COLO829 (cell line): ENCODE measurements at places on chromosomes 12 and 14.

DNA sequence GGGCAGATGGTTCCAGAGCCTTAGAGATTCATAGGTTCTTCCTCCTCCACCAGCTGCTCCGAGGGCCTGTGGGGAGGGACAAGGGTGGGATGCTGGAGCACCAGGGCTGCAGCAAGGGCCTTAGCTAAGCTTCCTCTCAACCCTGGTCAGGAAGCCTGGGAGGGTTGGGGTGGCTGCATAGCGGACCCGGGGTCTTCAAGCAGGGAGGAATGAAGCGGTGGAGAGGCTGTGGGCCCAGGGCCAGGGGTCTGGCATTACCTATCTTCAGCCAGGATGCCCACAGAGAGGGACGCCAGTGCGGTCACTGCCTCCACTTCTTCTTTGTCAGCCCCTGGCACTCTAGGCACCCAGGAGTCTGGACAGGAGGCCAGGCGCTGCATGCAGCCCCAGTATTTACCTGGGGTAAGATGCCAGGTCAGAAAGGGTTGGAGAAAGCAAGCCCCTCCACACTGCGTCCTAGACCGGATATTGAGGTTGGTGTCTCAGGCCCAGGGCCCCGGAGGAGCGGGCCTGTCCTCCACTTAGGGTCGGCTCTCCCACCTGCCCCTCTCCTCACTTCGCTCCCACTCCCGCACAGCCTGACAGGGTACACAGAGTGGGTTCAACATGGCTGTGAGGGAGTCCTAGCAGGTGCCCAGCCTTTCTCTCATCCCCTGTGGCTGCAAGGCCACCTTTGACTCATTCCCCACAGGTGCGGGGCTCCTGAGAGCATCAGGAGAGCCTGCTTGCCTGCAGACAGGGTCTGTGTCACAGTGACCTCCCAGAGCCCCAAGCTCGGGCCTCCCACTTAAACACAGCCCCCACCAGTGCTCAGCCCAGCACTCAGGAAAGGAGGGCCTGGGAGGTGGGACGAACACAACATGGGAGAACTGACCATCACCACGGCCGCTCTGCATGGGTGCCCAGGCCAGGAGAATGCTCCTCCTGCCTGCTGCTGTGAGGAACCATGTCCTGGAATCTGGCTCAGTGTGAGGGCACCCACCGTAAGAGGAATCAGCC is 11.1 kb downstream of the SLC48A1 start:
- no peak for DNase-seq

DNA sequence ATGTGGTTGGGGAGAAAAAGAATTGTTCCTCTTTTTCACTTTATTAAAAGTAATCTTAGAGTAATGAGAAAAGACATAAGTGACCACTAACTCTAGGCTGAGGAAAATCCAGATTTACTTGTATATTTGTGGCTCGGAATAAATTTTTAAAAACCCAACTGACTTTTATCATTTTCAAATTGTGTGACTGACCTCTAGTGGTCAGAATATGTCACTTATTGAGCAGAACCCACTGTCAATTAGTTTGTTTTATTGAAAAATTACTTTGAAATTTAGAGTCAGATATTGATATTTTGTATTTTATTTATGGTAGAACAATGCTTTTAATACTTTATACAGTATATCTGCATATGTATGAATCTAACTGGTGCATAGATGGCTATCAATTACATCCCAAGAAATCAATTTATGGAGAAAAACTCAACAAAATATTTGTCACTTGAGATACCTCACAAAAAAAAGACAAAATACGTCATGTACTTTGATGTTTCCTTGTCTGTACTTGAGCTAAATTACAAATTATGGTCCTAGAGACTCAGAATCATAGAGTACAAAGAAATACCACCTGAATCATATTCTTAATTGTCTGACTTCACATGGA is 229.4 kb downstream of the CNTN1 start:
- DNase-seq: peak; percentile 17

DNA sequence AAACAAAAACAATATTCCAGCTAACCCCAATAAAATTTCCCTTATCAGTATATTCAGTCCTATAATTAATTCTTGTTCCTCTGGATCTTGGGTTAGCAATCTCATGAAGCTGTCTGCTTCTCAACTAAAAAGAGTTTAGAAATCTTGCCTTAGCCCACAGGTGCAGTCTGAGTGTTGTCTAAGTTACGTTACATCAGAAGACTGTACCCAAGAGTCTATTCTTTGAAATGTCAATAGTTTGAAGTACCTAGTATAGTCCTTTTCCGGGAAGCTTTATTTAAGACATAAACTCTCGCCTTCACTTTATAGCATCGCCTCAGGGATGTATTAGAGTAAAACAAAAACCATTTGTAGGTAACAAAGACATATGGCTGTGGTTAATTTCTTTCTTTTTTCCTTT is 465.1 kb downstream of the FUT8 start:
- no peak for DNase-seq

- DNase-seq: no peak
These were observed 114.4 kb downstream of the SPTSSA start for GRCh38 chr14:34347683-34348082.

DNA sequence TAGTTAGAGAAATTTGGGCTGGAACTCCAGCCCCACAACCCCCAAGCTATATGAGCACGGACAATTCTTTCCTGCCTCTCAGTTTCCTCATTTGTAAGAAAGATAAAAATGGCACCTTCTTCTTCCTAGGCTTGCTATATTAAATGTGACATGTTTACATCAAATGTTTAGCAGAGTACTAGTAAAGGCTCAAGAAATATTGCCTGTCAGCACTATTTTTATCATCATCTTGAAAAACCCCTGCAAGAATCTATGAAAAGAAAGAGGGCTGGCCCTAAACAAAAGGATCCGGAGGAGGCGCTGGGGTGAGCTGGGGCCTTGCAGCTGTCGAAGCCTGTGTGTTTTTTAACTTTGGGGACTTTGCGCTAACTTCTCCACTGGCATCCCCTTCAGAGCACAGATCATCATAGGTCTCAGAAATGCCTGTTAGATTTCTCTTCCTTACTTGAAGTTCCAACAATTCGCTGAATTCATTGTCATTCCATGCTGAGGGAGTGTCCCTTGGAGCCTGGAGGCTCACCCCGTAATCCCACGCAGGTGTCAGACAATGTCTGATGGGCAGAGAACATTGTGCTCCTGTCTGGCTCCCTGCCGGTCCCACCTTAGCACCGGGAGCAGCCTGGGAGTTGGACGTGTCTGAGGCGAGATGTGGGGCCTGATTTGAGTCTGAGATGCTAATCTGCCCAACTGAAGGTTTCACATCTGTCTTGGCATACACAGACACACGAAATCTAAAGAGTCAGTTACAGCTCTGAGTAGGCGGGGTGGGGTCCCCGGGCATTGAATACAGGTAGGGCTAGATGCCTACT is 206.8 kb downstream of the NUAK1 start:
- DNase-seq: no peak

- no peak for DNase-seq
These were observed 337.5 kb upstream of the PDE3A start for GRCh38 chr12:20030826-20031225.

DNA sequence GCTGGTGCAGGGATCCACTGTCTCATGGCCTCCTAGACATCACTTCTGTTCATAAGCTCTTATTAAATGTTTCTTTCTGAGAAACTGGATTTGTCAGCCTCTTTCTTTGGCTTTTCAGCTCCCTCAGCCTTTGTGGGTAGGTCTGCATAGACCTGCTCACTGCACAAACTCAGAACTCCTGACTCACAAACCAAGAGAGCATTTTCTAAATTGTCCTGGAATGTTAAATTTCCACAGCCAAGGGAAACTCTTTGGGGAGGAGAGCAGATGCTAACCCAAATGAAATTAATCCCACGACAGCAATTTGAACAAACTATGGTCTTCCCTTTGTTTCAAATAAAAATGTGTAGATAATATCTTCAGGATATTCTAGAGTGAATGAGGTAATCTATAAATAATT is 19.5 kb upstream of the CERS5 start:
- DNase-seq: no peak

GRCh38 chr12:114835031-114835430 is 151.1 kb upstream of the TBX3 start:
- DNase-seq: no peak

DNA sequence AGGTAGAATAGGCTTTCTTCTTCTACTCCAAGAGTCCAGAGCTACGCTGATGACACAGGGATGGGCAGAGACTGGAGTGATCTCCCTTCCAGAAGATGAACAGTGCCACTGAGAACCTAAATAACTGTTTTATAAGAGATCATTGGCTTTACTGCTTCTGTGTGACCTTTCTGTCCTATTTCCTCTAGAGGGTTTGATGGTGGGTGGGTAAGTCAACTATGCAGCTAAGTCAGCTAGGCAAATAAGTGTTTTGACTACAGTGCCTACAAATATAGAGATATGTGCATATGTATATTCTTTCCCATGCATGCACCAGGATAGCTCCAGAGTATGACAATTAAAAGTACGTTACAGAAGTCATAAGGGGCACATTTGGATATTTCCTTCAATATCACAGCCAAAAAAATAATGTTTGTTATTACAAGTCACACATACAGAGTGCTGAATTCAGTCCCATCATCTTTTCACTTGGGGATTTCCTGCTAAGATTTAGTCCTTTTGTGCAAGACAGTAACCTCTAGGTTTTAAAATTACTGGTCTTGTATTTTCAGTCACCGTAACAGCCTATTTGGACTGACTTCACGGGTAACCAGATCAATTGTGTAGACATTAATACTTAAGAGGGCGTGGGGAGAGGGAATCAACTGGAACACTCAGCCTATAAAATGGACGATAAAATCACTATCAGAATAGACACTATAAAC is 412.6 kb upstream of the SOX5 start:
- no peak for DNase-seq

GRCh38 chr14:53509276-53510244 is 356.4 kb upstream of the DDHD1 start:
- DNase-seq: no peak

- no peak for DNase-seq
These were observed 4.6 kb upstream of the LRRC23 start for GRCh38 chr12:6899837-6900519.

DNA sequence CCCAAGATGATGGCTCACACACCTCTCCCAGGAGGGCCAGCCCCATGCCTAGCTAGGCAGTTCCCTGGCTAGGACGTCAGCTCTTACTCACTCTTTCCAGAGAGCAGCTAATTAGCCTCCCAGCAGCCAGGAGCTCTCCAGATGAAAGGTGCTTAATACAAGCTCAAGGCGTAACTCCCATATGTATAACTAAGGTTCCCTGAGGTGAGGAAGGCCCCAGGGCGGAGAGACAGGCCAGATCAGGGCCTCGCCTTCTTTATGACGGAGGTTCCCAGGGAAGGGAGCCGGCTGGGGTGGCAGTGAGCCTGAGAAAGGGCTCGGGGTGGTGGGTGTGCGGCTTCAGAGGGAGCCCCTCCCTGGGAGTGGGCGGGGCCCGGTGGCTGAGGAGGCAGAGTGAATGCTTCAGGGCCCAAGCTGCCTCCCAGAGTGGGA is 26.4 kb upstream of the ZFP36L1 start:
- DNase-seq: no peak

DNA sequence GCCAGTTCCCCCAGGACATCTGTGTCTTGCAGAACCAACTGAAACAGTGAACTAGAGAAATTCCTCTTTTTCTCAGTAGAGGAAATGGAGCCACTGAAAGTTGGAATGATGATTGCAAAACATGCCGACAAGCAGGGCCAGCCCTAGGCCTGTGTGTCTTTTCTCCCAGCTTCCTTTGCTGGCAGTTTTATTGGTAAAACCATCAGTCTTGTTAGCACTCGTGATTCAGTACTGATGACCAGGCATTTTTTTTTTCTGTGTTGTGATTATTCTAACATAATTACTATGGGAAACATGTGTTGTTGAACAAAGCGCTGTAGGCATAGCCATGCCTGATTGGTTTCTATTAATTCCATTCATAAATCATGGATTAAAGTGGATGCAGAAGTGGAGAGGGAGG is 620.7 kb downstream of the AACS start:
- no peak for DNase-seq

DNA sequence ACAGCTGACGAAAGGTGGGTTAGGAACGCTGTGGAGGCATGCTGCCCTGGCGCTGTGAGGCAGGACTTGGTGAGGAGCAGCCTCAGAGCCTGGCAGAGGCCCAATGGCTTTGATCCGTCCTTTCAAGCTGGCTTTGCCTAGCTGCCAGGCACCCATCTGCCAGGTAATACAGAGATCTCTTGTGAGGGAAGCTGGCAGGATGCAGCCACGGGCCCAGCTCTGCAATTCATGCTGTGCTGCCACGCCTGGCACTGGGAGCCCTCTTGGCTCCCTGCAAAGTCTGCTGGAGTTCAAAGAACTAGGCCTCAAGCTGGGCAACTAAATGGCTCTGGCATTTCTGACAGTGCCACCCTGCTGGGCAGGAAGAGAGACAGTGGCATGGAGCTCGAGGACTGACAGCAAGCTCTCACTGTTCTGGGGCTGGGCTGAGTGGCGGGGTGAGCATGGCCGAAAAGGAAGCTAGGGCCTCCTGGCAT is 18.7 kb downstream of the IQSEC3 start:
- no peak for DNase-seq

DNA sequence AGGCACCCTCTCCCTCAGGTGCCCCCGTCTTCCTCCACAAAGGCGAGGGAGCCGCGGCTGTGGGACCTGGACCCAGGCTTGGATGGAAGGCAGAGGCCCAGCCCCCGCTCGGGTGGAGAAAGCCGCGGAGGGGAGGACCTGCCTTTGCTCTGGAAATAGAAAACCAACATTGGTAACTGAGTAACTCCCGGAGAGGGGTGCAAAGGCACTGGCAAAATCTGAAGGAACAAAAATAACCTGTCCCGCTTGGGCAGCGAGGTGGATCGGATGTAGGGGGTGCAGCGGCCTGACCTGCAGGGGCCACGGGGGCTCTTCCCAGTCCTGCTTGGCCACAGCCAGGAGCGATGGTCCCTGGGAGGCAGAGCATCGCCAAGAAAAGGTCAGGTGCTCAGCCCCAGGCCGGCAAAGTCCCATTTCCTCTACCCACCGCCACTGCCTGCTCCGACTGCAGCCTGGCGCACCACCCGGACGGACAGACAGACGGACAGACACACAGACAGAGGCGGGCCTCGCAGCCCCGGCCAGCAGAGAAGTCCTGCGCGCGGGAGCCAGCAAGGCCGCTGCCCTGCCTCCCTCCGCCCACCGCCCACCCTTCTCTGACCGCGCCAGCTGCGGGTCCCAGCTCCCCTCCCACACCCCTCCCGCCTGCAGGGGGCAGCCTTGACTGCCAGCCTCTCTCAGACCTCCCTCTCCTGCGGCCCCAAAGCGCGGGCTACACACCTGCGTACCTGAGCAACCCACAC is 21.4 kb upstream of the TMEM106C start:
- DNase-seq: no peak

- DNase-seq: no peak
These were observed 213.6 kb upstream of the FSCB start for GRCh38 chr14:44720707-44721106.

GRCh38 chr14:71324767-71325272 is 417.6 kb downstream of the PCNX1 start:
- DNase-seq: no peak

DNA sequence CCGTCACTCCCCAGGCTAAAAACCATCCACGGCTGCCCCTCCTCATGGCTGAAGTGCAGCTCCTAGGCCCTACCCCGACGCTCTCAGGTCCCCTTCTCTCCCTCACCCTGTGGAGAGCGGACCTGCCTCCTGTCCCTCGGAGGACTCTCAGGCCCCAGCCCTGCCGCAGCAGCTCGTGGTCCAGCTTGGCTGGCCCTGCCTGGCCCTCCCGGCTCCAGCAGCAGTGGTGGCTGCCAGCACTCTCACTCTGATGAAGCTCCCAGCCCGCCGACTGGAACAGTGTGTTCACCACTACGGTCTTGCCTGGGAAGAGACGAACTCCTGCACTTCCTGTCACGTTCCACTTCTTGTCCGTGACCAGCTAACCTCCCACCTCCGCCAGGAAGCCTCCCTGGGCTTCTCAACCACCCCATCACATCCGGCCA is 11.1 kb downstream of the BAG5 start:
- DNase-seq: no peak

GRCh38 chr14:30267141-30267540 is 291.8 kb upstream of the G2E3 start:
- DNase-seq: no peak
